ENCODE measurements at places on chromosomes 6 and 20.

- no peak for DNase-seq
Measured at GRCh38 chr6:20325641-20326421, 75.8 kb upstream of the E2F3 start.

DNA sequence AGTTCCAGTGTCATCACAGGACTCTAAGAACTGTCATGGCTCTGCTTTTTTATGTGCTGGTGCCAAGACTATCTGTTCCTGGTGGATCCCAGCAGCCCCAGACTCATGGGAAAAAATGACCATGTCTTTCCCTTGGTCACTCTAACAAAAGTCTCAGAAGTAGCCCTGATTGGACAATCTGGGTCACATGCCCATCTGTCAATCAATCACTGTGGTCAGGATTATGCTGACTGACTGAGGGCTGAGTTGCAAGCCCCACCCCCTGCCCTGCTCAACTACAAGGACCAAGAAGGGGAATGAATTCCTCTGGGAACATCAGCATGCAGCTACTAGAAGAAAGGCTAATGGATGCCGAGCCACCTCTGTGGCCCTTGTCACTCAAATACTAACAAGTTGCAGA lies 91.6 kb downstream of the EDN3 start:
- no peak for DNase-seq

- DNase-seq = no peak
Measured at GRCh38 chr6:40958738-40959137, 80.3 kb downstream of the UNC5CL start.

- no peak for DNase-seq
Measured at GRCh38 chr6:41191569-41191968, 9.4 kb downstream of the TREML2 start.

GRCh38 chr20:25466846-25467245 lies 59.4 kb downstream of the GINS1 start:
- DNase-seq = no peak

- no peak for DNase-seq
Measured at GRCh38 chr20:57122536-57123489, 143.6 kb downstream of the BMP7 start.

GRCh38 chr6:71268735-71269437 lies 19.7 kb upstream of the OGFRL1 start:
- DNase-seq = no peak

DNA sequence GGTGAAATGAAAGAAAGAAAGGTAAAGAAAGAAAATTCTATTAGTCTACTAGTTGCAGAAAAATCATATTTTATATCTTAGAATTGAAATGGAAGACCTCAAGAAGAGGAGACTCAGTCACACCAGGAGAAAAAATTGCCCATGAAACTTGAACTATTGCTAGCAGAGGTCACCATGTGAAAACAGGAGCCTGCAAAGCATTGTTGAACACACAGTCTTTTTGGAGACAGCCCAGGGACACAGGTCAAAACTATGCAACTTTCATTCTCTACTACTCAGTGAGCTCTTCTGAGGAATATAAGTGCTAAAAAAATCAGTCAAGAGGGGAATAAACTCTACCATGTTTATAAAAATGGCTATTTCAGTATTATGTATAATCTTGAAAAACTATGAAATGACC lies 89.8 kb upstream of the TENT5A start:
- DNase-seq = no peak

- DNase-seq = no peak
Measured at GRCh38 chr6:129920103-129920798, 59.1 kb upstream of the TMEM244 start.

DNA sequence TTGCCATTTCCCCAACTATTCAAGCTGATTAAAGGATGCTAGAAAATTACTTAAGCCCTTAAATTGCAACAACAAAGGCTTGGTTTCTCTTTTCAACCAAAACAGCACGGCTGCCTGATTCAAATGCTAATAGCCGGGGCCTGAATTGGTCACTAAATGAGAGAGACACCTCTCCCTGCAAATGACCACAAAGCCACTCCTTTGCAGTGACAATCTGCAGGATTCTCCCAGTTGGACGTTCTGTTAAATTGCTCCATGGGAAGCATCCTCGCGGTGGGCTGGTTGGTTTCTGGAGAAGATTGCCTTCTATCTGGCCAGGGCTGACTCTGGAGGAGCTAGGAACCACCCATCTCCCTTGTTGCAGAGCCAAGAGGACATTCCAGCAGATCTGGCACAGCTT lies 29.7 kb upstream of the TBXT start:
- no peak for DNase-seq

DNA sequence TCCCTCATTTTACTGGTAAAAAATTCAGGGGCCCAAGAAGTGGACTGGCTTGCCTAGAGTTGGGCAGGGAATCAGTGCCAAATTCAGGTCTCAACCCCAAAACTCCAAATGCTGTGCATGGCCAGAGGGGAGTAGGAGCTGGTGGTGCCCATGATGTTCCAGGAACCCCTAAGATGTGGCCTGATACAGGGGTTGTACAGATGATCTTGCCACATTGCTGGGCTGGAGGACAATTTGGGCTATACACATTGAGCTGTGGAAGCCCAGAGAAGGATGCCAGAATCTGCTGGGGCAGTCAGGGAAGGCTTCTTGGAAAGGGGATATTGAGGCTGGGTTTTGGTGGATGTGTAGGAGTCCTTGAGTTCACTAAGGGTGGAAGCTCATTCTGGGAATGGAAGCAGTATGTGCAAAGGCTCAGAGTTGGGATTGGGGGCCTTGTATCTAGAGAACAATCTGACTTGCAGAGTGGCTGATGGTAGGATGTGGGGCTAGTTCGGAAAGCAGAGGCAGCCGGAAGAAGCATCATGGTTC lies 38.0 kb upstream of the APCDD1L start:
- DNase-seq = no peak

DNA sequence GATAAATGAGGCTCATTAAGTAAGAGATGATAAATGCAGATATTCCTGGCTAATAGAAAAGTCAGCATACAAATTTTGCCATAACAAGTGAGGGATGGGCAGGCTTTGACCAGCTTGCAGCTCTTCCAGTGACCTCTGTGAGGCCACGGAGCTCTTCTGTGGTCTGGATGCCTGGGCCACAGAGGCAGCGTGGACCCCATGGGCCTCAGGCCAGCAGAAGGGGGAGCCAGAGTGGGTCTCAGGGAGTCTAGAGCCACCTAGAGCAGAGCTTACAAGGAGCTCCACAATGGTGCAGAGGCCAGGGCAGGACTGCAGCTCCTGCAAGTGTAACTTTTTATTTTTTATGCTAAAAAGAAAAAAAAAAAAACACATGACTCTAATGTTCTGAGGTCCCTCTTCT lies 165.1 kb downstream of the ARID1B start:
- DNase-seq = no peak

DNA sequence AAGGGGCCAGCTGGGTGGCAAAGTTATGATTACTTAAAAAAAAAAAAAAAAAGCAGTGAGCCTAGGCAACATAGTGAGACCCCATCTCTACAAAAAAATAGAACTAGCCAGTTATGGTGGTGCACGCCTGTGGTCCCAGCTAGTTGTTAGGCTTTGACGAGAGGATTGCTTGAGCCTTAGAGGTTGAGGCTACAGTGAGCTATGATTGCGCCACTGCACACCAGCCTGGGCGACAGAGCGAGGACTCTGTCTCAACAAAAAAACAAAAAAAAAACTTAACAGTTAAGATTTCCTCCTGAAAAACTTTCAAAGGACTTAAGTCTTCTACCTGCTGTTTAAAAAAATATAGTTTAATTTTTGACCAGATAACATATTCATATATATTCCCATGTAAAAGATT lies 2.4 kb downstream of the GTSF1L start:
- no peak for DNase-seq

DNA sequence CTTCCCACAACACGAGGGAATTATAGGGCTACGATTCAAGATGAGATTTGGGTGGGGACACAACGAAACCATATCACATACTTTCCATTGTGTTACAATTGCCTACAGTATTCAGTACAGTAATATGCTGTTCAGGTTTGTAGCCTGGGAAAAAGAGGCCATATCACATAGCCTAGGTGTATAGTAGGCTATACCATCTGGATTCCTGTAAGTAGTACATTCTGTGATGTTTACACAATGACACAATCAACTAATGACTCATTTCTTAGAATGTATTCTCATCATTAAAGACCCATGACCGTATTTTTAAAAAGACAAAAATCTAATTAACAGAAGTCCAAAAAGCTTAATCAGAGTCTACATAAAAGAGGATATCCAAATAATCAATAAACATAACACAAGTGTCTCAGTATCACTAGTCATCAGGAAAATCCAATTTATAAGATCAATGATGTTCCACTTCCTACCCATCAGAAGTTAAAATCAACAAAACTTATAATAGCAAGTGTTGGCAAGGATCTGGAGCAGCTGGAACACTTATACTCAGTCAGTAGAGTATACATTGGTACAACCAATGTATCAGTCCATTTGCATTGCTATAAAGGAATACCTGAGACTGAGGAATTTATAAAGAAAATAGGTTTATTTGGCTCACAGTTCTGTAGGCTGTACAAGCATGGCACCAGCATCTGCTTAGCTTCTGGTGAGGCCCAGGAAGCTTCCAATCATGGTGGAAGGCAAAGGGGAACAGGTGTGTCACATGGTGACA lies 215.9 kb downstream of the CLVS2 start:
- no peak for DNase-seq

GRCh38 chr6:81940451-81940985 lies 188.0 kb upstream of the TENT5A start:
- DNase-seq = no peak

DNA sequence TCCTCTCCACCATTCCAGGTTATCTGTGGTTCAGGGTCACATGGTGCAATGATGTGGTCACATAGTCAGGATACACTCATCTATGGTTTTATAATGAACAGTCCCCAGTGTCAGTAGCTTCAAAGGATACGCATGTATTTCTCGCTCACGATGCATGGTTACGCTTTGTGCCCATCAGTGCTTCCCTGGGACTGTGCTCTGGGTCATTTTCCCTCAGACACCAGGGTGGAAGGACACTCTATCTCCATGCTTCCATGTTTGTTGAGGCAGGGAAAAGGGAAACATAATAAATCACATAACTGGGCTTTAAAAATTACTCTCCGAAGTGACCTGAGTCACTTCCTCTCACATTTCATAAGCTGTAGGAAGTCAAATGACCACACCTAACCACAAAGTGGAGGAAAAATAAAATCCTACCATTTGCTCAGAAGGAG lies 394.8 kb upstream of the NOX3 start:
- no peak for DNase-seq

- DNase-seq = no peak
Measured at GRCh38 chr6:79964607-79965081, 17.3 kb upstream of the ELOVL4 start.

GRCh38 chr6:168358842-168359420 lies 39.4 kb upstream of the DACT2 start:
- DNase-seq = no peak

DNA sequence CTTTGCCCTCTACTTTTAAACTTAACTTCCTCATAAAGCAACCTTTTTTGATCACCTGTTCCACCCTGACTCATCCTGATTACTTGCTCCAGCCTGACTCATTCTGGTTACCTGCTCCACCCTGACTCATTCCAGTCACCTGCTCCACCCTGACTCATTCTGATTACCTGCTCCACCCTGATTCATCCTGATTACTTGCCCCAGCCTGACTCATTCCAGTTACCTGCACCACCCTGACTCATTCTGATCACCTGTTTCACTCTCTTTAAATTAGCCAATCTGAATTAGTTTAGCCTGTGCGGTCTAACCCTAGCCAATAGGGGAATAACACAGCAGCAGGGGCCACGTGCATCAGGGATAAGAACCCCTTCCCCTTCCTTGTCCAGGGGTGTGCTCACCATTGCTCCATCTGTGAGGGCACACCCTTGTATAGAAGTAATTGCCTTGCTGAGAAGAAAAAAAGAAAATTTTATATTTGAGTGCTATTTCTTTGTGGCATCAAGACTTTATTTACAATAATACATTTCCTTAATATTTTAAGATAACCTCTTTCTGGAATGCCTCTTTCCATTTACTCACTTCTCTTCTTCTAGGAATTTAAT lies 17.9 kb downstream of the HLA-G start:
- DNase-seq = no peak

GRCh38 chr6:11194356-11195218 lies 37.9 kb downstream of the NEDD9 start:
- no peak for DNase-seq

DNA sequence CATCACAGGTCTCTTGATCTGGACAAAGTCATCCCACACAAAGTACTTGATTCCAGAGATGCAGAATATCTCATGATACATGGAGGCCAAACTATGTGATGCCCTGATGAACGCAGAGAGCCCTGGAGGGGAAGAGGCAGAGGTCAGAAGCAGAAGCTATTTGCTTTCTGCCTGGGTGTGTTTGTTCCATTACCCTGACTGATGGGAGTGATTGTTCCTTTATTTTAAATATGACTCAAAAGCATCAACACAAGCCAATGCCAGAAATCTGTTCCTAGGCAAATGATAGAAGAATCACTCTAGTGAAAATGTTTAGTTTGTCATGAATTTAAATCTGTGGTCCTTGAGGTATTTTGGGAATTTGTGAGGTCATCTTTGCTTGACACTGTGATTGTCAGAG lies 54.7 kb upstream of the GGTLC1 start:
- no peak for DNase-seq
